ENCODE measurements at places on chromosomes 2 and 18.
A peak's percentile ranks its signal among the peaks of the same experiment; 100 is the strongest.

DNA sequence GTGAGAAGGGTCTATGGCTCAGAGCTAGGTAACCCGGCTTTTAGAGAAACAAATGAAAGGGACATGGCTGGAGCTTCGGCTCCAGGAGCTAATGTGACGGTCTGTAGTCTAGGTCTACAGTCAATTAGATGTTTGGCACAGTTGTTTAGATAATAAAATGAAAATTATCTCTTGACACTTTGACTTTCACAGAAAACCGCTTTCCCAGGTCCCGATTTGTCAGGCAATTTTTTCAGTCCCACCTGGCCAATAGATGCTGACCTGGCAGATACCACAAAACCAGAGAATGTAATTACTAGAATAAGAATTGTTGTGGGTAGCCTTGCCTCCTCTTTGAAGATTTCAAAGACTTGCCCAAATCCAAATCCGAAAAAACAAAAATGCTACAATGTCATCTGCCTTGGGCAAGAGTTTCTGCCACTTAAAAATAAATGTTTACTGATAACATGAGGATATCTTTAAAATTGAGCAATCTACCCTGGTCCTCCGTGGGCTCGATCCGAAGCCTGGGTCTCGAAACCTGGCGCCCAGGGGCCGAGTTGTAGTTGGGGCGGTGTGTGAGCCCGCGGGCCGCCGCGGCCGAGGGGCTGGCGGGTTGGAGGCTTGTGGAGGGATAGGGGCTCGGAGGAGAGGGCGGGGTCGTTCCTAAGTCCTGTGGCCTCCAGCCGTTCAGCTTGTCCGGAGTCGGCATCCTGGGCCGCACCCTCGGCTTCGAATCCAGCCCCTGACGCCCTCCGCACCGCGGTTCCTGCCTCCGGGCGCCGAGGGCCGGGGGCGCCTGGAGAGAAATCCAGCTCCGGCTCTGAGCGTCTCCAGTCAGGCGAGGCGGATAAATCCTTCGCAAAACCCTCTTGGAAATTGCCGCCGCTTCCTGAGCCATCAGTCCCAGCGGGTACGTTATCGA is 2.3 kb downstream of the EMX1 start:
- peak; percentile 52 for DNase-seq

GRCh38 chr2:88250404-88250803 is 80.3 kb downstream of the THNSL2 start:
- DNase-seq, result no peak

DNA sequence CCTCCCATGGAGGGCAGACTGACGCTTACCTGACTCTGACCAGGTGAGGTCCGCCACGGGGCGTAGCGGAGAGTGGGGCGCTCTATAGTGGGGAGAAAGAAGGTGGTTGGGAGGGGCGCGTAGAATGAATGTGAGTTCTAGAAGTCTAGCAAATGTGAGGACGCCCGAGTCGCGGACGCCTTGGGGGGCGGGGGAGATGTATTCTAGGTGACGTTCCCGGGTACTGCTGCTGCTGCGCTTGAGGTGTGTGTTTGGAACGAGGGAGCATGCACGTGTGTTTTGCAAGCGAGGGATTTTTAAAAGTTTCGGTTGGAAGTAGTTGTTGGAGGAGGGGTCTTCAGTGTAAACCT is 758 bp downstream of the RIF1 start:
- peak; percentile 39 for DNase-seq

DNA sequence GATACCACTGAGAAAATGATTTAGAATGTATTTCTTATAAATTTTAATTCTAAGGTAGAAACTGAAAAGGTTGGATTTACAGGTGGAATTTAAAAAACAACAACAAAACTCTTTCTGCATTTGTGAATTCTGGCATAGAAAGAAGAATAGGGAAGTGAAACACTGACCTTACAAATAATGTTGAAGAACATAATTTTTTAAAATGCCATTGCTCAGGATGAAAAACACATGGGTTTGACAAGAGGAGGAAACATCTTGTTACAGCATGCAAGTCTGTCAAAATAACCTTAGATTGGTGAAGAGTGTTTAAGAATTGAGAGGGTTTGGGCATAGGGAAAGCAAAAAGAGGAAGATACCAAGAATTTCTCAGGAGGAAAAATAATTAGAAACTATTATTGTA is 184.3 kb downstream of the UBE2E3 start:
- no peak for DNase-seq
